ENCODE measurements at places on chromosomes 6 and 20. TPM values are rescaled to one million over a fixed set of nuclear protein-coding genes. Genes with fewer than 3 reads are reported as not detected.
A peak's percentile ranks its signal among the peaks of the same experiment; 100 is the strongest.

DNA sequence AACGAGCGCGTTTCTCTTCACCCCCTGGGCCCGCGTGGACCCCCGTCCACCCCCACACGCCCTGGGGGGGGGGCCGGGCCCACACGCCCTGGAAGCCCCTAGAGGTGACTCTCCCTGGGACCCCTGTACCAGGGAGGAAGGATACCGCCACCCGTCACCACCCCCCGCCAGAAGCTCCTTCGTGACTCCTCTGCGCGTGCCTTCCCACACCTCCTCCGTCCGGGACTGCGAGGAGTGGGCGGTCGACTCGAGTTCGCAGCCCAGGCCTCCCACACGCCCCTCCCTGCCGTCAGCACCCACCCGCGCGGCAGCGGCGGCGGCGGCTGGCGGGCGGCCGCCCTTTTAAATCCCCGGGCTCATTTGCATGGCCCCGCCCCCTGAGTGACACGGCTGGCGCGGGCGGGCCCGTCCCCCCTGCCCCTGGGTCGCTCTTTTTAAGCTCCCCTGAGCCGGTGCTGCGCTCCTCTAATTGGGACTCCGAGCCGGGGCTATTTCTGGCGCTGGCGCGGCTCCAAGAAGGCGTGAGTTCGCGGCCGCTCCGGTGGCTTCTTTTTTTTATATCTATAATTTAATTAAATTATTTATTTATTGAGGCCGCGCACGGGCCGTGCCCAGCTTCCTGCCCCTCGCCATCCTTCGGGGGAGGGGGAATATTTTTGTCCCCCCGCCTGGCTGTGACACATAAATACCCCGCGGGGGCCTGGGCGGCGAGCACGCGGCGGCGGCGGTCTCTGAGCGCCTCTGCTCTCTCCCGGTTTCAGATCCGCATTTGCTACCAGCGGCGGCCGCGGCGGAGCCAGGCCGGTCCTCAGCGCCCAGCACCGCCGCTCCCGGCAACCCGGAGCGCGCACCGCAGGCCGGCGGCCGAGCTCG is at the start of gene HMGA1:
Gene HMGA1, plus strand, starts transcription at position 431 of the 873 bp plus-strand sequence. CDS start 3,908 bp downstream, outside the sequence.
- DNase-seq: peak; percentile 95

- DNase-seq: peak; percentile 79
Measured at GRCh38 chr20:29878281-29878741, 1379.2 kb upstream of the DEFB115 start.

- no peak for DNase-seq
Measured at GRCh38 chr6:17156112-17156921, 54.5 kb downstream of the STMND1 start.

GRCh38 chr20:19973961-19974629 is 43.1 kb upstream of the NAA20 start:
- peak; percentile 81 for DNase-seq

DNA sequence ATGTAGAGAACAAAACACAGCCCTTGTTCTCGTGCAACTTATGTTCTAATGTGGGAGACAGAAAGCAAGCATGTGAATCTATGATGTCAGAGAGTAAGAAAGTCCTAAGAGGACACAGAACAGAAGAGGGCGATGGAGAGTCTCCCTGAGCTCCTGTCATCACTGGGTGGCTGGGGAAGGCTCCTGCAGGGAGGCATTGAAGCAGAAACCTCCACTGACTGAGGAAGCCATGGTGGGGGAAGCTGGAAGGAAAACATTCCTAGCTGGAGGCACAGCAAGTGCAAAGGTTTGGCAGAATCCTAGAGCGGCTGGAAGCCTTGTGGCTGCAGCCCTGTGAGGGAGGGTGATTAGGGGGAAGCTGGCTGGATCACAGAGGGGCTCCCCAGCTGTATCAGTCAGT is 248.0 kb downstream of the CDH26 start:
- no peak for DNase-seq

DNA sequence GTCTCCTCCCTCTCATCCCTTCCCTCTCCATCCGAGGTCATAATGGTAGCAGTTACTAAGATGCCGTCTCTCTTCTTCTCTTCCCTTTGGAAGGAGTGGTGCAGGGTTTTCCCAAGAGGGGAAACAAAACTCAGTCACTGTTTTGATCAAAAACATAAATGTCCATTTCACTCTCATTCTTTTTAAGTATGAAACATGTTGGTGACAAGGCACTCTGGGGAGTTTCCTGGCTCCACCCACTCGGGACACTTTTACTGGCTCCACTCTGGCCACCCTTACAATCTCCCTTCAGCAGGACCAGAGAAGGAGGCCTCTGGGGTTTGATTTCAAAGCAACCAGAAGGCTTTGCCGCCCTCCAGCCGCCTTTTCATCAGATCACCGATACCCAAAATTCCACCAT is 57.0 kb downstream of the FGD2 start:
- no peak for DNase-seq

DNA sequence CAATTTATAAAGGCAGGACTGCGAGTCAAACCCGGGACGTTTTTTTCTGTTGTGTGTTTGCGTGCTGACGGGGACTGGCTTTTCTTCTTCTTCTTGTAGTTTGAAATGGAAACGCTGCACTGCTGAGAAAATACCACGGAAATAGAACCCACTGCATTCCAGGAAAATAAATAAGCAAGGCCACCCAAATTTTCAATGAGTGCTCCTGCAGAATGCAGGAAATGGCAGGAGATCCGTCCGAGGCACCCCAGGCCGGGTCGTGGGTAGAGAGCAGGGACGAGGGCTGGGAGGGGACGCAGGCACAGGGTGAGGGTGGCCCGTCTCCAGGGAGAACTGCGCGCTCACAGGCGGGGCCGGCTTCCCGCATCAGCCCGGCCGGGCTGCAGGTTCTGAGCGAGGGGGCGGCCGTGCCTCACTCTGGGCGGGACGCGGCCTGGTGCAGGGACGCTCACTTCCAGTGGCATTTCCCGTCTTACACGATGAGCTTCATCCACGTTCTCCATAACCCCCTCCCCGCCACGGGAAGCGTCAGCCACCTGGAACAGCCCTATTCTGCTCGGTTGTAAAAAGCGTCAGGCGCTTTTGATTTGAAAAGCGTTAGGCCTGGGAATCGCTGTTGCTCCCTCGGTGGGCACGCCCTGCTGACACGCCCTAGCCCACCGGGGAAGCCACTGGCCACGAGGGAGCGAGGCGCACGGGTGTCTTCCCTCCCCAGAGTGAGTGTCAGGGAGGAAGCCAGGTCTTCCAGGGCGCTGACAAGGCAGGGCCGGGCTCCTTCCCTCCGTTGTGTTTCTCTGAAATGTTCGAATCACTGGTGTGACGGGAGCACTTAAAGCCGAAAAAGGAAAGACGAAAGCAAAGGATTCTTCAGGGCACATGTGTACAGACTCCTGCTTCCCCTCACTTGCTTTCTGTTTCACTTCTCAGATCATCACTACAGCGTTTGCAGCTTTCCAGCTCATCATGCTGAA is 17.9 kb upstream of the EXOC2 start:
- DNase-seq: peak; percentile 80

GRCh38 chr20:18428490-18429173 is 38.2 kb downstream of the DZANK1 start:
- no peak for DNase-seq

DNA sequence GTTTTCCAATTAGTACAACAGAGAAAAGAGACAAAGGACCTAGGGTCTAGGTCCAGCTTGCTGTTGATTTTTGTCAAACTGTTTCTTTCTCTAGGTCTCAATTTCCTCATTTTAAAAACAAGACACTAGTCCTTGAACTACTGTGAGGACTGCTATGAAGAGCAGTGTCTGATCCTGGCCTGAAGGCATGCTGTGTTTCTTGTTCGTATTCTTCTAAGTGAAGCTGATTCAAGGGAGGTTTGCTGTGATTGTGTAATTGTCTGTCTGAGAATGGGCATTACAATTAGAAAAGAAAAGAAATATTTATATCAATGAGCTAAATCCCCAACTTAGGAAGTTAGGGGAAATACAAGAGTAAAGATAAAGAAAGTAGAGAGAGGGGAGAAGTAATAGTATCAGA is 228.2 kb upstream of the SUPT3H start:
- DNase-seq: no peak

- peak; percentile 92 for DNase-seq
Measured at GRCh38 chr6:37050045-37050853, 44.8 kb downstream of the FGD2 start.

GRCh38 chr6:13463941-13464340 is 23.5 kb downstream of the GFOD1 start:
- DNase-seq: no peak

GRCh38 chr6:121142093-121142492 is 192.2 kb downstream of the TBC1D32 start:
- no peak for DNase-seq

GRCh38 chr20:9476174-9476573 is 38.2 kb upstream of the LAMP5 start:
- no peak for DNase-seq

DNA sequence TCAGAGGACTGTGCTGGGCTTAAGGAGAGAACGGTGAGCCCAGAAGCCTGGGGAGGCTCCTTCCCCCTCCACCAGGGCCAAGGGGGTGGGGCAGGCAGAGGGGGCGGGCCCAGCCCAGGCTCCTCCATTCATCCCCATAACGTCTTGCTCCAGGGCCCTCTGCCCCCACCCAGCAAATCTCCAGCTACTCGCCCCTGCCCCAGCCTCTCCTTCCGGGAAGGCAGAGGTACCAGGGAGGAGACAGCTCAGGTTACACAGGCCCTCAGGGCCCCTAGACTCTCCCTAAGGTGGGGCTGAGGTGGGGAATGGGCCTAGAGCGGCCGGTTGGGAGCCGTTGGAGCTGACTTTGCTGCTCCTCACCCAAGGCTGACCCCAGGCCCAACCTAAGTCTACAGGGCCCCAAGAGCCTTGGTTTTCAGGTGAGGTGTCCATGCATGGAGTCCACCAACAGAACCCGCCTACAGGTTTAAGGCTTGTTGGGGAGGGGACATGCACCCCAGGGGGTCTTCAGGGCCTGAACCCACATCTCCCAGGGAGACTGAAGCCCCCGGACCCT is 1.2 kb downstream of the LAMA5 start:
- DNase-seq: peak; percentile 74

DNA sequence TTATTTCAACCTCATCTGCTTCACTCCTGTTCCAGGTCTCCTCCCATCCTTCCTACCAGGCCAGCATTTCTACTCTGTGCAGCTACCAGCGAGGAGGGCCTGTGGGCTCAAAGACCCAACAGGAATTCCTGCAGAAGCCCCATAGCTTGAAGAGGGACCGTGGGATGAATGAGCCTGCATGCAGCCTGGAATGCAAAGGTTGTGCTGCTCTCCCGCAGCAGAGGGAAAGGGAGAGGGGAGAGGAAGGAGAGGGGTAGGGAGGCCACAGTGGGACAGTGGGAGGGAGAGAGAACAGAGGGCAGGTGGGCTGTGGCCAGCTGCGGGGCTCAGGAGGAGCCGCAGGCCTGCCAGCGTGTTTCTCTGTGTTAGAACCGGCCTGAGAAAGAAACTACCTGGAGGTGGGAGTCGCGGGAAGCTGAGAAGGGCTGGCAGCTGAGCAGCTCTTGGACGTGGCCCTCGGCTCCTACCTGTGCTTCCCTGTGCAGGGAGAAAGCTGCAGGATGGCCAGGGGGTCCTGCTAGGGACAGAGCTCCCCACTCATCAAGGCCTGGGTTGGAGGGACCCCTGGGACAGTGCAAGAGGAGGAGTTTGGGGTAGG is 66.1 kb upstream of the MLN start:
- DNase-seq: no peak

DNA sequence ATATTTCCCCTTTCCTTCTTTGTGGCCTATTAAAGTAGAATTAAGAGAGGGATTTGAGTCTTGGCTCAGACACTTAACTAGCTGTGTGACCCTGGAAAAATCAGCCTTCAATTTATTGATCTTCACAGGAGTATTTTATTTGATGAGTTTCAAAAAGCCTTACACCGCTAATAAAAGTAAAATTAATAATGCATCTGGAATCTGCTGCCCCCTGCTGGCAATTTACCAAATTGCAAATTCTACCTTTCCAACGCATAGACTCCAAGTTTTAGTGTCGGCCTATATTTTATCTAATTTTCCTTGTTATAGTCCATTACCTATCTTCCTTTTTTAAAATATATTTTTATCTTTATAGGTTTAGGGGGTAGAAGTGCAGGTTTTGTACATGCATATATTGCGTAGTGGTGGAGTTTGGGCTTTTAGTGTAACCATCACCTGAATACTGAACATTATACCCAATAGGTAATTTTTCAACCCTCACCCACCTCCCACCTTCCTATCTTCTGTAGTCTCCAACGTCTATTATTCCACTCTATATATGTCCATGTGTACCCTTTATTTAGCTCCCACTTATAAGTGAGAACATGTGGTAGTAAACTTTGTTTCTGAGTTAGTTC is 46.3 kb downstream of the GOPC start:
- DNase-seq: no peak

The ATP6V1G2 gene
- 2.6 TPM for total RNA-seq

The OR2J3 gene
- total RNA-seq: not detected

The NKAIN4 gene
- not detected for total RNA-seq

The RBM24 gene
- total RNA-seq: 221 TPM

The PNLDC1 gene
- not detected for total RNA-seq

The MTO1 gene
- 20.7 TPM for total RNA-seq
